ENCODE measurements at places on chromosomes 3 and 15.

DNA sequence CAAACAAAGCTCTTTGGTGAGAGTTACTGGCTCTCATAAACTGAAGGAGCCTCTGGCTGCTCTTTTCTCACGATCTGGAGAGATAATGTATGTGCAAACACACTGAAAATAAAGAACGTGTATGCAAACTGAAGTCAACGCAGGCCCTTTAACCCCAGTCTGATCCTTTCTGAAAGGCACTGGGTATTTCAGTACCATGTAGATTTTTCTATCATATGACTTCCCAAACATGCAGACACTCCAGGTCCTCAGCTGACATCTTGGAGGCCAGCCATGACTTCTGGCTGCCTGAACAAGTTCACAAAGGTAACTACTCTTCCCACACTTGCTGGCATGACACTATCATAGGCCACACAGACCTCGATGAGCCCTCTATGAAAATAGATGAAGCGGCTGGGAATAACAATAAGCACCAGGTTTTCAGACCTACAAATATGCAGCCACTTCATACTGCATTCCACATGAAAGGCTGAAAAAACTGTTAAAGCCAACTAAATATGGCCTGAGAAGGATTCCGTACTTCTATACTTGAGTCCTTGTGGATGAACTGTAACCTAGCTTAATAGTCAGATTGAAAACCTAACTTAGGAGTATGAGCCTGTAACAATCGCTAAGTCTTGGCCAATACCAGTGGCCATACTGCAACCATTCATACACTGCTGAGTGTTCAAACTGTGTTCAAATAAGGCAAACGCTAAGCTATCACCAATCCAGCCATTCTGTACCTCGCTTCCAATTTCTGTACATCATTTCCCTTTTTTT is 121.3 kb downstream of the THRB start:
- no peak for DNase-seq

- no peak for DNase-seq
Measured at GRCh38 chr15:47409038-47409437, 308.3 kb upstream of the SEMA6D start.

DNA sequence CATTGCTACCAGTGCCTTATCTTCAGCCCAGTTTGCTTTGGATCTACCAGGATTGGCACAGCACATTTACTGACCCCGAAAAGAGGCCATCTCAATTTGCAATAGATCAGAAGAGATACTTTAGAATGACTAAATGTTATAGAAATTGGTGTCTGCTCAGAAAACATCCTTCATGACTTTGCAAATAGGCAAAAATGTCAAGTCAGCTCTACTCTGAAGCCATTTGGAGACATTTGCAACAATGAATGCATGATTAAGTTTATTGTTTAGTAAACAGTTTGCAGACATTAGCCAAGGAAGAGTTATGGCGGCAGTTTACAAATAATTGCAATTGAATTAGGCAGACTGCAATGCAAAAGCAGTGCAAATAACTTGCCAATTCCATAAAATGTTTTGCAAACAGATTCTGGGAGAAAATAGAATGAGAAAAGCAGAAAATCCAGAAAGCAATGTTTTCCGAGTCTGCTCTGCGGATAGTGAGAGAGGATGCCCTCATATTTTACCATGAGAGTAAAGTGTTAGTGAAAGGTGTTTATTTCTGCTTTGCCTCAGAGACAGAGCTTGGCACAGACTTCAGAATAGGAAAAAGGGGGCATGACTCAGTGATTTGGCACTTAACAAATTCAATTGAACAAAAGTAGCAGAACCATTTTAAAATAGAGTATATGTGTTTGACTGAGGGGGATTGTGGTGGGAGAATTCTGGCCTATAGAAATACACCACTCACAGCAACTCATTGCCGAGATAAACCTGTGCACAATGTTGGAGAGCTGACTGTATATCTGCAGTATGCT is 334.9 kb upstream of the NR2F2 start:
- DNase-seq: peak; percentile 18

DNA sequence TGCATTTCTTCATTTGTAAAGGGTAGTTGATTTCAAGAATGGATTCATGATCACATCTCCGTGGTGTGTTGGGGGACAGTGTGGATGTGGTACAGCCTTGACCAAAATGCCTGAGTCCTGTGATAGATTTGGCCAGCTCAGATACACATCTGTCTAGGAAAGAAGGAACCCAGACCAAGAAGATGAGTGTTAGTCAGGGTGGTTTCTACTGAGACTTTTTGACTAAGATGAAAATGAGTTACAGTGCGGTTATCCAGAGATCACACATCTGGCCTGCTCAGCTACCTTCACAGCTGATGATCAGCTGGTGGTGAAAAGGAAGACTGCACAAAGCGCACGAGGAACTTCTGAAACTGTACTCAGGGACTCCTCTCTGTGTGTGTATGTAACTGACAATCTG is 68.0 kb downstream of the FNDC3B start:
- peak; percentile 56 for DNase-seq

DNA sequence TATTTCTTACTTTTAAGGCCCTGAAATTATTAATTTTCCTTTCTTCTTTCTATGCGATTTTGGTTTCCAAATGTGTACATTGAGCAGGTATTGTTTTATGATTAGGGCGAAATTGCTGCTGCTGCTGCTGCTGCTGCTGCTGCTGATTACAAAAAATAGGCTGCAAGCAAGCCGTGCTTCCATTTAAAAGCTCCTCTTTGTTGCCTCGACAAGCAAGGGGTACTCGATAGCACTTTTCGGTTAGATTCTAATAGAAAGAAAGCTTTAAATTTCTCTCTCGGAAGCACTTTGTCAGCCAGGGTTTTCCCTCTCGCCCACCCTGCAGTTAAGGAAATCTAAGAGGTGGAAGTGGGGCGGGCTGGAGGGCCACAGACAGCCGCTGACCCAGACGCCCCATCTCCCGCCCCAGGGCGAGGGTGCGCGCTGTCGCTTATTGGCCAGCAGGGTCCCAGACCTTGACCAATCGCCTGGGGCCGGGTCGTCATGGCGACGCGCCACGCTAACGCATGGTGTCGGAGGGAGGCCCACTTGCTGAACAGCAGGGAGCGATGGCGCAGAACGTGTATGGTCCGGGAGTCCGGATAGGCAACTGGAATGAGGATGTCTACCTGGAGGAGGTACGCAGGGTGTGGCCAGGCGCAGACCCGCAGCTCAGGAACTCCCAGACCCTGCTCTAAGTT is at the start of gene CFAP161:
Gene CFAP161 (plus strand): TSS at position 489 of the 680 bp plus-strand sequence. CDS start 60 bp downstream, at position 549.
- peak; percentile 83 for DNase-seq

DNA sequence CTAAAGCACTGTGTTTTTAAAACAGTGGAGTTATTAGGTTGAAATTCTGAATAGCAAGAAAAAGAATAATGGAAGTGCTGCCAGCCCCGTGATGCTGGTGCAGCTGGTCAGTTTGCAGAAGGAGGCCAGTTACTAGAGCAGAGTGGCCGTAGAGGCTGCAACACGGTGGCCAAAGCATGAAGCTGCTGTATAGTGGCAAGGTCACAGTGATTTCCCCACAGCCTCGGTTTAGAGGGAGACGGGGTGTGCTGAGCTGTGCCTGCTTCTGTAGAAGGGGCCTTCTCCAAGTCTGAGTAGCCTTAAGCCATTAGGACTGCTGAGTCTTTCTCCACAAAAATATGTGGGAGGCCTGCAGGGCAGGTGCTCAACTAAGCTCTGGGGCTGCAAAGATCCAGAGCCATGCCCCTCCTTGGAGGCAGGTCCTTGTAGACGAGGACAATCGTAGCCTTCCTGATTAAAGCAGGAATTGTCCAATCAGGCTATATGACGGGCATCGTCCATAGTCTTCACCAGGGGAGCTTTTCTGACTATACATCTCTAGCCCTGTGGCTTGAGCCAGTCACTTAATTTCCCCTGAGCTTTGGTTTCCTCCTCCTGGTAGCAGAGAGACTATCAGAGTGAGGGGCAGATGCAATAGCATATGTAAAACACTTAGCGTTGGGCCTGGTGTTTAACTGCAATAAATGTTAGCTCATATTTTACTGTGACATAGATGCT is 151.6 kb downstream of the PGPEP1L start:
- DNase-seq: no peak

GRCh38 chr3:145219355-145220235 is 941.4 kb downstream of the PLOD2 start:
- DNase-seq: no peak

DNA sequence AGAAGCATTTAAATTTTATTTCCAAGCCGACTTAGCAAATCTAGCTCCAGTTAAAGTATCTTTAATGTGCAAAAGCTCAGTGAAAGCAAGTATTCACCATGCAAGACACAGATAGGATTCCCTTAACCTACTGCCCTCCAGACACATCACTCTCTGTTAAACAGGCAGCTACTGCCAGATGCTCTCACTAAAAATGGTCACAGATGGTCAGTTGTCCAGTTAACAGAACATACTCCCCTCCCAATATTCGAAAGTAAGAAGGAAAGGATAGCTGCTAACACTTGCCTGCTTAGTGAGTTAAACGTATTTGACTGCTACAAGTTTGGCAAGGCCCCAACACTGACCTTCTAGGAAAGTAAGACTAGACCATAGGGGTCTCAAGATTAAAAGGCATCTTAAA is 73.7 kb downstream of the PRTG start:
- no peak for DNase-seq

DNA sequence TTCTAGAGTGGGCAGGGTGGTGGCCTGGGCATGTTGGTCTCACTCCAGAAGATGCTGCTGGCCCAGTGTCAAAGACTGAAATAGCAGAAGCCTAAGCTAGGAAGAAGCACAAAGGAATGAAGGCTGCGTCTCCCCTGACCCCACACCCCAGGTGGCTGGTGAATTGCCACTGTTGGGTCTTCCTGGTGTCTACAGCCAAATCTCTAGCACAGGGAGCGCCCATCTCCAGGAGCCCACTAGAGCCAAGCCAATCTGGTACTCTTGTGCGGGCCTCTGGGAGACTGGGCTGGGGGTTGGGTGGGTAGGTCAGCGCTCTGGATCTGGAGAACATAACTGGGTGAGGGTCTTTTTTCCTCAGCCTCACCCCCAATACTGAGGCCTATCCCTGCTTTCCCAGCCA is 894 bp downstream of the TUSC2 start:
- no peak for DNase-seq

All from fibroblast of skin of abdomen (primary cell).